ENCODE measurements at places on chromosomes 2 and 18. TPM values are rescaled to one million over a fixed set of nuclear protein-coding genes. Genes with fewer than 3 reads are reported as not detected.

DNA sequence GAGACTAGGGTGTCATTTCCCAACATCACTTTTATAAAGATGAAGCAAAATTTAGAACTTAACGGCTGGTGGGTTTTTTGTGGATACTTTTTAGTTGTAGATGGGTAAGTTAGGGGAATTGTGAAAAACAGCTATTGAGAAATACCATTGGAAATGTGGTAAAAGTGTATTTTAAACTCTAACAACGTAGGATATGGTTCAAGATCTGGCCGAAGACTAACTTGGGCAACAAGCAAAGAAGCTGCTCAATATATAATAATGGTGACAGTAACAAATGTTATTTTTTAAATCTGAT is 1.6 kb downstream of the DNAH7 start:
- no peak for DNase-seq

DNA sequence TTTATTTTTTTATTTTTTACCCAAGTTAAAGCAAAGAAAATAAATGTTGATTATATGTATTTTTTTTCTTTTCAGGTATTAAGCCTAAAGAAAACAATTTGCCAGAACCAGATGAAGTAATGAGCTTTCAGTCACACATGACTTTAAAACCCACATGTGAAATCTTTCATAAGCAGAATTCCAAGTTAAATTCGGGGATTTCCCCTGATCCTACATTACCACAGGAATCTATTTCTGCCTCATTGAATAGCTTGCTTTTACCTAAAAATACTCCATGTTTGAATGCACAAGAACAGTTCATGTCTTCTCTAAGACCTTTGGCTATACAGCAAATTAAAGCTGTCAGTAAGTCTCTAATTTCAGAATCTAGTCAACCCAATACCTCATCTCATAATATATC is 26.6 kb downstream of the GEN1 start:
- DNase-seq: peak; percentile 34

DNA sequence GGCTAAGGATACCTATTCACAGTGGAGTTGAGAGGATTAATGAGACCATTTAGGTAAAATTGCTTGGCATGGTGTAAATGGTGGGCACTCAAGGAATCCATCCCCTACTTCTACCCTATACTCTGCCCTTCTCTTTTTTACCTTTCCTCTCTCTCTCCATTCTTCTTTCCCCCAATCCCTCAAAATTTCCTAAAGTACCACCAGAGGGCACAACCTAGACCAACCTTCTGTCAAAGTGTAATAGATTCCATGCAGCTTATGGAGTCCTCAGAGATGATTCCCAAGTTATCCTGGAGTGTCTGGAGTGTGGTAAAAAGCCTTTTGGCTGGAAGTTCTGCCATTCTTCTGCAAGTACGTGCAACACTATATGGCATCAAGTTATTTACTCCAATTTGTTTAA is 33.0 kb upstream of the CCDC195 start:
- DNase-seq: no peak

DNA sequence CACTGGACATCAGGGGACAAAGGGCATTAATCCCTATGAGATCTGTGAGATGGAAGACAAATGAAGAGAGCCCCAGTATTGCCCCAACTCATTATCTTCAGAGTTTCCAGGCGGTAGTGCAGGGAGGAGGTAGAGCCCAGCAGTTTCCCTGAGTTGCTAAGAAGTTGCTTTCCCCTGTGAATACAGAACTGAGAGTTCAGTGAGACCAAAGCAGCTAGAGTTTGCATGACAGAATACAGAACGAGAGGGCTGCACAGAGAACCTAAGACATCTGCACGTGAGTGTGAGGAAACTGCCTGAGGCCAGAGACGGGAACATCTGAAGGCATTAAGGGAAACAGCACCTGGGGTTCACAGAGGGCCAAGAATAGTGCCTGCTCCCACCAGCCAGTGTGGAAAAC is 18.1 kb upstream of the PGAP1 start:
- DNase-seq: no peak

IL18R1 gene
- total RNA-seq: 2.4 TPM

SRD5A2 gene
- not detected for total RNA-seq

PLCD4 gene
- total RNA-seq: 0.89 TPM

DNA sequence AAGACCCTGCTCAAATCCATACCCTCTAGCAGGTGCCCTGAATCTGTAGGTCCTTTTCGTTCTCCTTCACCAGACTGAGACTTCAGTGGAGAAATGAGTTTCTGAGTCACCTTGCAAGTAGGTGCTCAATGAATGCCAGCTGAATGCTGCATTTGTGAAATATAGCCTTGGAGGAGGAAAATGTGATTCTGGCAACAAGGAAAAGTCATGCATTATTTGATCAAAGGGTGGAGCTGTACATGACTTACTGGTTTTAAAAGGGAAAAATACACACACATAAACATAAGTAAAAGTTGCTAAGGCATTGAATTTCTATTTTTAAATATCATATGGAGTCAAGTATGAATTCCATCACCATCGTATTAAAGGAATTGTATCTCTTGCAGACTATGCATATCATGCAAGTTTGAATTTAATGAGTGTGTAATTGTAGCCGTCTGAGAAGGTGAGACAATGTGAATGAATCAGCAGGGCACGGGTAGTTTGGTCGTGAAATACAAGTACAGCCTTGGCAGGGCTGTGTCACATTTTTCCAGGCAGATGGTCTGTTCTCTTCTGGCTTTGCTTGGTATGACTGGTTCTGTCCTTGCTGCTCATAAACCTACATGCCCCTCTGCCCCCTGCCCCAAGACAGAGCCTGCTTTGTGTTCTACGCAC is 160.8 kb downstream of the COL6A3 start:
- peak; percentile 55 for DNase-seq

DNA sequence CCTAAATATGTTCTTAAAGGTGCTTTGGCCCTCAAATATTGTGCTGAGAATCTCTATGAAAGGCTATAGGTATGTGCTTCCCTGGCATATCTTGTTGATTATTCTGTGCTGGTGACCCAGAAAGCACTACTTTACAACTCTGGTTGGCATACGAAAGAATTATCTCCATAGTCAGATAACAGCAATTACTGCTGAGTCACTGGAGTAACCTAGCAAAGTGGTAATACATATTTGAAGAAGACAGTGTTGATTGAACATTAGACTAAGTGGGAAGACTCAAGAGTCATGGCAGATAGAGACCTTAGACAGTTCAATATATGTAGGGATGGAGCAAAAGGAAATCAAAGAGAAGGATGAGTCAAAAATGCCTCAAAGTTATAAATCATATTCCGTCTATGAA is 1978.5 kb upstream of the LRRTM1 start:
- DNase-seq: no peak

Data from astrocyte (in vitro differentiated cells and primary cell).